Uterus (tissue), 4 donors: ENCODE measurements at places on chromosomes 12 and 14. TPM values are rescaled to one million over a fixed set of nuclear protein-coding genes. Genes with fewer than 3 reads are reported as not detected.

Gene CRACR2A
- total RNA-seq = 0.88 TPM

DNA sequence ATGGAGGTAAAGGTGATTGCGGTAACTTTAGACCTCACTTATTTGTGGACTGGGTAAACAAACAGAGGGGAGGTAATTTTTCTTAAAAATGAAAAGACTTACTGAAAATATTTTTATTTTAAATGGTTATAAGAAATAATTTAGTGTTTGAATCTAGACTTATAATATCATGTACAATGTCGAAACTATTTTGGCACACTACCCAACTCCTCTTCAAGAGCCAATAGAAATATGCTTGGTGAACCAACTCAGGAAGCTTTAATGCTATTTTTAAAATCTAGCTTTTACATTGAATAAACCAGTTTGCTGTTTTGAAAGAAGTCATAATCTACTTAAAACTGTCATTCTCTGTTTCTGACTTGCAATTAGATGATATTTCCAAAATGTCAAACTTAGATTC is 175.8 kb upstream of the NPAS3 start:
- no peak for DNase-seq

Gene IQSEC3
- total RNA-seq = under 0.01 TPM

DNA sequence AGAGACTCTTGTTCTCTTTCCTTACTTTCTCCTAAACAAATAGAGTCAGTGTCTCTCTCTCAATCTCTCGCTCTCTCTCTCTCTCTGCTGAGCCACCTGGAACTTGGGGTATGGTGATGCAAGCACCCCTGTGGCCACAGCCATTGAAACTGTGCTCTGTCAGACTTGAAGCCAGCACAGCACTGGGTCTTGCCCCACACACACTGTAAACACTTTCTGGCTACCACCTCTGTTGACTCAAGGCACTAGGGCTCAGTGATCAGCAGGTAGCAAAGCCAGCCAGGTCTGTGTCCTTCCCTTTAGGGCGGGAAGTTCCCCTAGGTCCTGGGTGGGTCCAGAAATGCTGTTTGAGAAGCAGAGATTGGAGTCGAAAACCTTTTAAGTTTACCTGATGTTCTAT is 125.9 kb upstream of the GARIN6 start:
- DNase-seq = no peak

Gene ACRBP
- not detected for total RNA-seq

Gene PPP1R1A
- 1.5 TPM for total RNA-seq

DNA sequence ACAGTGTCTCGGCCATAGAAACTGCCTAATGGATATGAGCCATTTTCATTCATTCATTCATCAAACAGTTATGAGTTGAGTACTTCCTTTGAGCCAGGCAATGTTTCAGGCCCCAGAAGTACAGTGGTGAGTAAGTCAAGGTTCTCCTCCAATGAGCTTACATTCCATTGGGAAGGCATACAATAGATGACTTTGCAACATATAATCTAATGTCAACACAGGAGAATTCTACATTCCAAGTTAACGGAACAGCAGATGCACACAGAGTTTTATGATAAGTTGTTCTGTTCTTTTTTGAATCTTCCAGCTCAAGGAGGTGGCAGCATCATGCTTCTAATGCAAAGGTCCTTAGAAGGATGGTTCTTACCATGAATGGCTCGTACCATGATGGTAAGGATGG is 3.2 kb upstream of the RFC5 start:
- no peak for DNase-seq
